ENCODE measurements at places on chromosomes 16 and 17.
A peak's percentile ranks its signal among the peaks of the same experiment; 100 is the strongest.

GRCh38 chr16:2443555-2443954 is 14.3 kb downstream of the CCNF start:
- no peak for DNase-seq

GRCh38 chr16:62475573-62475972 is 439.3 kb upstream of the CDH8 start:
- no peak for DNase-seq

GRCh38 chr17:1473841-1474240 is 17.8 kb upstream of the CRK start:
- DNase-seq, result no peak

GRCh38 chr17:65917560-65917959 is 274.4 kb downstream of the CEP112 start:
- no peak for DNase-seq

GRCh38 chr17:35856603-35857002 is 12.1 kb downstream of the HEATR9 start:
- no peak for DNase-seq

- DNase-seq, result no peak
Observed at GRCh38 chr16:16189842-16190241, 33.5 kb downstream of the ABCC6 start.

GRCh38 chr16:85650844-85651628 is 37.7 kb downstream of the GINS2 start:
- no peak for DNase-seq

DNA sequence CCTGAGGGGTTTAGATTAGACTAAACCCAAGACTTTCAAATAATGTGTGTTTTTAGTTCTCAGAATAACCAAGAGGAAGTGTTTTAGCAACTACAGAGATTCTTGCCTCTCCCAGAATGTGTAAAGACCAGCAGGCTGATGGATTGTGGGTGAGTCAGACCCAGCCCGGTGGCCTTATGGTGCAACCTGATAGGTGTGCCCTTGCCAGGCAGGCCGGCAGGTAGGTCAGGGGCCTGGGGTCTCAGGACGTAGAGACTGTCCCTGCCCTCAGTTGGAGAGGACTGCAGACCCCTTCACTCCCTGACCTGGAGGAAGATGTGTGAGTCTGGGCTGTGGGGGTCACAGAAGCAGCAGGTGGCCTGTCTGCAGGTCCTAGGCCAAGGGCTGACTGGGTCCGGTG is 47.2 kb upstream of the ACSF3 start:
- peak; percentile 55 for DNase-seq

DNA sequence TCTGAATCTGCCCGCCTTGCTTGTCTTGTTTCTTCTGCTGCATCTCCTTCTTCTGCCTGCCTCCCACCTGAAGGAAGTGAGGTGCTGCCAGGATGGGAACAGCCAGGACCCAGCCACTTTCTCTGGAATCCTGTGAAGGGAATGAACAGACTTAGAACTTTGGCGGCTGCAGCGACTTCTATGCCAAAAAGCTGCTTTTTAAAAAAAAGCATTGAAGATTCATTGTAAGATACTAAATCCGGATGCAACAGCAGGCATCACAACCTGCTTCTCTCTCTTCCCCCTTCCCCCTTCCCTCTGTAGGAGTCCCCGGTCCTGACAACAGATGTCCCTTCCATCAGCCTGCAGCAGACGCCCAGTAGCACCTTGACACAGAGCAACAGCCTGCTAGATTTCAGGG is 176.3 kb downstream of the HS3ST4 start:
- DNase-seq, result no peak

DNA sequence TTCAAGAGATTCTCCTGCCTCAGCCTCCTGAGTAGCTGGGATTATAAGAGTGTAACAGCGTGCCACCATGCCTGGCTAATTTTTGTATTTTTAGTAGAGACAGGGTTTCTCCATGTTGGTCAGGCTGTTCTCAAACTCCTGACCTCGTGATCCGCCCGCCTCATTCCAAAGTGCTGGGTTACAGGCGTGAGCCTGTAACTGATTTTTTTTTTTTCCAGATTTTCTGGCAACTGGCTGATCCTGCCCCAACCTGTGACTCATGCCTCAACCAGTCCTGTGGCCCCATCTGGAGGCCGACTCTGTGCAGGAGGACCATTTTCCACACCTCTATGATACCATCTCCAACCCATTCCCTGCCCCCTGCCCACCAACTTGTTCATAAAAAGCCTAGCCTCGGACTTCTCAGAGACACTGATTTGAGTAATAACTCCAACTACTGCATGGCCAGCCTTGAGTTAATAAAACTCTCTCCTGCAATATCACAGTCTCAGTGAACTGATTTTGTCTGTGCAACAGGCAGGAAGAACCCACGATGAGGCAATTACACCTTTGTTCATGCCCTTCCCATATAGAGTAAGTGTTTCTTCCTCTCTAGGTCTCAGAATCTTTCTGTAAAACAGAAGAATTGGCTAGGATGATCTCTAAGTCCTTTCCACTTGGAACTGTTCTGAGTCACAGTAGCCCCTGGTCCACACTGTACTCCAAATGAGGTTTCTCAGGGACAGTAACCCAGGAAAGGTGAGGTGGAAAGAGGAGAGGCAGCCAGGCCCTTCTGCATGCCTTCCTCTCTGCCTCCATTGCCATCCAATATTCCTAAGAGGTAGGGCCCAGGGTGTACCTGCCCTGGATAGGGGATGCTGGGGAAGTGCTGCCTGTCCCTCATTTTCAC is 8.8 kb upstream of the CNOT1 start:
- DNase-seq, result no peak

GRCh38 chr17:5410594-5411272 is 8.7 kb downstream of the NUP88 start:
- no peak for DNase-seq

DNA sequence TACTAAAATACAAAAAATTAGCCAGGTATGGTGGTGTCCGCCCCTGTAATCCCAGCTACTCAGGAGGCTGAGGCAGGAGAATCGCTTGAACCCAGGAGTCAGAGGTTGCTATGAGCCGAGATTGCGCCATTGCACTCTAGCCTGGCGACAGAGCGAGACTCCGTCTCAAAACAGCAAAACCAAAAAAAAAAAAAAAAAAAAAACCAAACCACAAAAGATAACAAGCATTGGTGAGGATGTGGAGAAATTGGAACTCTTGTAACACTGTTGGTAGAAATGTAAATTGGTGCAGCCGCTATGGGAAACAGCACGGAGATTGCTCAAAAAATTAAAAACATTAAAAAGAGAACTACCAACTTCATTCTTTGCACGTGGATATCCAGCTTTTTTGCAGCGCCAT is 119.4 kb downstream of the OR1D5 start:
- no peak for DNase-seq

- no peak for DNase-seq
Observed at GRCh38 chr16:67146523-67147357, 4.1 kb downstream of the B3GNT9 start.

- no peak for DNase-seq
Observed at GRCh38 chr16:80824623-80825364, 20.4 kb upstream of the CDYL2 start.

GRCh38 chr16:14378131-14378551 is 251.9 kb downstream of the PARN start:
- no peak for DNase-seq

- DNase-seq, result no peak
Observed at GRCh38 chr16:81500833-81501521, 56.4 kb downstream of the CMIP start.

- peak; percentile 44 for DNase-seq
Observed at GRCh38 chr17:81553616-81554181, 1.5 kb upstream of the FAAP100 start.

DNA sequence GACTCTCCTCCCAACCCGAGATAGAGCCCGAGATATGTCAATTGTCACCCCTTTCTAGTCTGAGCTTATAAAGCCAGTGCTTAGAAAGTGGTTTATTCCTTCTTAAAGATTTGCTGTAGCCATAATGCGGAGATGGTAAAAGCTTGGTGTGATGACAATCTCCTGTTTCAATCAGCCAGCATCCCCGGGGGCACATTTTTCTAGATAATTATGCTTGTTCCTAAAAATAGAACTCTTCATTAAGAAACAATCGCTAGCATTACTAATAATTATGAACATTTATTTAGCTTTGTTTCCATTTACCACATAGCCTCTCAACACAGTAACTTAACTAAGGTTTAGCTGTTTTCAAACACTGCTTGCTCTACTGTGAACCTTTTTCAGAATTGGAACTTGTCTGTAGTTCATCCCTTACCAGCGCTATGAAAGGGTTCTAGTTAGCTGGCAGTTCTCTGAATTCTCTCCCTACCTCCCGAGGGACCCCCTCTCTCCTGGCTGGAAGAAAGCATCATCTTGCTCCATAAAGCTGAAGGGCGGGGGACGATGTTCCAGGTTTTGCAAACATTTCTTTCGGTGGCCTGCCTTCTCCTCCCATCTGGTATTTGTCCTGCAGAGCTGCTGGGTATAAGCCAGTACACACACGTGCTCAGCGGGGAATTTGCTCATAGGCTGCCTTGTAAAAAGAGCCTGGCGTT is 922 bp upstream of the MRPL58 start:
- DNase-seq, result no peak

GRCh38 chr16:66084306-66084705 is 282.2 kb upstream of the CDH5 start:
- no peak for DNase-seq

DNA sequence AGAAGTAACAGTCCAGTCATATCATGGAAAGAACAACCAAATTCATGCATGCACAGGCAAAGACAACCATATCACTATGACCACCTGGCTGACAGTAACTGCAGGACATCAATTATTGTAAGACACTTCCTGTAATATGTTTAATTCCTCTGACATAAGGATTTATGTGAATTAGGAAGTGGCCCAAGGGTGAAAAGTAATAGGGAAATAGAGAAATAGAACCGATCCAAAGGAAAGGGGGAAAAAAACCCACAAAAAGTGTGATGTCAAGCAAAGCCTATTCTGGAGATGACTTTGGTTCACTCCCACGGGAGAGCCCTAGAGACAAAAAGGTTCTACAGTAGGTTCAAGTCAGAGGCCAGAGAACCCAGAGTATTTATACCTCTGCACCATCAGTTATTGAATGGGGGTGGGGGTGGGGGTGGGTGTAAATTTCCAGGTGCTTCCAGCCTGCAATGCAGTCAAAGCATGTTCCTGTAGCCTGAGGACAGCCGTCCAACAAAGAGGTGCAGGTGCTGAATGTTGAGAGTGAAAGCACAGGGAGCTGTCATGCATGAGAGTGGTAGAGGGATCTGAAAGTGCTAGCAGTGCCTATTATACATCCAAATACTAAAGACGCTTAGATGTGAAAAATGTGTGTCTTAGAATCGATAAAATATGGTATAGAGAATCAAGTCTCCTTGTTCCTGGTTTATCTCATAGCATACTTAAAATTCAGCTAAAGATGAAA is 95.6 kb upstream of the HLF start:
- no peak for DNase-seq

GRCh38 chr16:72131036-72131435 is 37.4 kb downstream of the DHX38 start:
- no peak for DNase-seq

GRCh38 chr17:16926571-16927451 is 45.1 kb downstream of the TNFRSF13B start:
- DNase-seq, result no peak

Measured in natural killer cell treated with Interleukin-12 subunit alpha and Interleukin-12 subunit beta and Interleukin-15 and Interleukin-18, amount 100 ng/mL, for 72 hours (primary cell).